ENCODE measurements at places on chromosomes 12 and 14.

DNA sequence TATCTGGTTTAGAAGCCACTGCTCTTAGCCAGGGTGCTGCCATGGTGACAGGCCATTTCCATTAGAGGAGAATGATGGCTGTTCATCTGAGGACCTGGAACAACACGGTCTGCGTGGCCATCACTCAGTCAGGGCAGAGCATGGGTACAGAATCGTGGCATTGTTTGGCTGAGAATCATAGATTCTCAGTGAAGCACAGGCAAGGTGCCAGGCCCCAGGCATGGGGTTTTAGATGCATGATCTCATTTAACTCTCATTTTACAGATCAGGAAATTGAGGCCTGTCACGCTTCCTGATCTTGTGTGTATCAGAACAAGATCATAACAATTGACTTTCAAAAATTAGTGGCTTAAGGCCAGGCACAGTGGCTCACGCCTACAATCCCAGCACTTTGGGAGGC is 26.8 kb upstream of the IRF2BPL start:
- DNase-seq: no peak

GRCh38 chr12:92810370-92810769 is 107.6 kb downstream of the PLEKHG7 start:
- no peak for DNase-seq

GRCh38 chr14:73775339-73776193 is 61.4 kb upstream of the PNMA1 start:
- no peak for DNase-seq

DNA sequence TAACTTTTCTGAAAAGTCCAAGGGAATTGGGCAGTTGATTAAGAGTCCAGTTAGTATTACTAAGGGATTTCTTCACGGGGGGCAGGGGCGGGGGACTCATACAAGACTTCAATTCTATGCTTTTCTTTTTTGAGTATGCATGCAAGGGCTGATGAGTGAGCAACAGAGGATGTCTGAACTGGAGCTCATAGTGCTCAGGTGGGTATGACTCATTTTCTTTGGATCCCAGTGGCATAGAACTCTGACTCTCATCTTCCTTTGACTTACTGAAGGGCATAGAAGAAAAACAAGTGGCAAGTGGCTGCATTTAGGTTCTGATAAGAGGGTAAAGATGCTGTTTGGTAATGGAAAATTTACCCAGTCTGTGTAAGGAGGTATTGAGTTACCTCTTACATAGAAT is 749.2 kb downstream of the NOVA1 start:
- no peak for DNase-seq
